ENCODE measurements at places on chromosomes 2 and 18.

- no peak for DNase-seq
These were observed 69.7 kb downstream of the TBC1D8 start for GRCh38 chr2:101081375-101081907.

GRCh38 chr2:100730290-100730868 is 89.6 kb upstream of the NPAS2 start:
- peak; percentile 67 for DNase-seq

DNA sequence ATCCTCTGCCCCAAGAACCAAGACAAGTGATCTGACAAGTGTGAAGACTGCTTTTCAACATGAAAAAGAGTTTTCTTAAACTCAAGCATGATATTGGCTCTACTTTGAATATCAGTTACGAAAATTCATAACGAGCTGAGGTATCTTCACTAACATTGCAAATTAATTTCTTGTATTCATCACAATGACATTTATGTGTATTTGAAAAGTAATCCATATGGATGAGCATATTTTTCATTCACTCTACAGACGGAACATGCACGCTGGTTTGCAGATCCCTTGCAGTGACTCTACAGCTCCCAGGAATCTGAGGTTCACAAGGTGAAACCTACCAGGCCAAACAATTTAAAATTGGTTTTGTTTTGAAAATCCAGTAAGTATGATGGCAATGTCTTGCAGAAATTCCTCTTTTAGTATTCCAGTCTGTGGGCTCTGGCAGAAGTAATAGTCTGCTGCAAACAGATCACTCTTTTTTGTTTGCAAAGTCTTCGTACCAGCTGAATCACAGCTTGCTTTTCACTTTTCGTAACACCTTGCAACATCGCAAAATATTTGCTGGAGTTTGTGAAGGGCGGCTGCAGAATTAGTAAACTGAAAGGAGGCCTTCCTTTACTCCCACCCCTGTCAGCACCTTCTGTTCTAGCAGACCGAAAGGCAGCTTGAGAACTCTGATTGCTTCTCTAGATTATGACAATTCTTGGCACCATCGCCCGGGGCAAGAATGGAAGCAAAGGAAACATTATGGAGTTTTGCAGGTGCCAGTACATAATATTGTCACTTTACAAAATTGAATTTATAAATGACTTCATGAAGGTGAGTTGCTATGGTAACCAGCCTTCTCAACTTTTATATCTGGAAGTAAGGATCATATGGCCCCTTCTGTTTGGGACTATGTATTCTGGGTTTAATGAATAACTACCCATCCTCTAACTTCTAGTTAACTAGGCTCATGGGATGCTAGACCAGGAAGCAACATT is 168.7 kb downstream of the TMEM247 start:
- no peak for DNase-seq

GRCh38 chr2:24820598-24821432 is 27.6 kb downstream of the CENPO start:
- DNase-seq = no peak

GRCh38 chr18:7926526-7926925 is 359.4 kb downstream of the PTPRM start:
- DNase-seq = no peak

DNA sequence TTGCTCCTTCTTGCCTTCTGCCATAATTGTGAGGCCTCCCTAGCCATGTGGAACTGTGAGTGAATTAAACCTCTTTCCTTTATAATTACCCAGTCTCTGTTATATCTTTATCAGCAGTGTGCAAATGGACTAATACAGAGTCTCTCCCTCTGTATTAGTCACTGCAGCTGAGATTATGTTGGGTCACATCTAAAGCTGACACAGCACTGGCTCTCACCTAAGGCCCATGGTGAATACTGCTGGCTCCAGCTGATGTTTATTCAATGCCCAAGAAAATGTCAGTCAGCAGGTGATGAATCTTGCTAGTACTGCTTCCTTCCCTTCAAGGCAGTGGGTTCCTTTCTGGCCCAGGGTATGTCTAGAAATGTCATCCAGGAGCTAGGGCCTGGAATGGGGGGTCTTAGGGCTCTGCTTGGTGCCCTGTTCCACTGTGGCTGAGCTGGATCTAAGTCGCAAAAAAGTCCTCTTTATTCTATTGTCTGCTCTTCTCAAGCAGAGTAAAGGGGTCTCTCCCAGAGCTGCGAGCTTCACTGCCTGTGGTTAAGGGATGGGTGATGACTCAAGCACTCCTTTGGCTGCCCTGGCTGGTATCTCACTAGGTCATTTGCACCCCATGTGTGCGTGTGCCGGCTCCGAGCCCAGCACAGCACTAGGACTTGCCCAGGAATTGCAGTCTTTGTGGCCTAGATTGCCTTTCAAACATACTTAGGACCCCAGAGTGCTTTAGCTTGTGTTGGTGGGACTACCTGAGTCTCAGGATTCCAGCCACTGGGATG is 29.9 kb downstream of the PPP1R1C start:
- no peak for DNase-seq

DNA sequence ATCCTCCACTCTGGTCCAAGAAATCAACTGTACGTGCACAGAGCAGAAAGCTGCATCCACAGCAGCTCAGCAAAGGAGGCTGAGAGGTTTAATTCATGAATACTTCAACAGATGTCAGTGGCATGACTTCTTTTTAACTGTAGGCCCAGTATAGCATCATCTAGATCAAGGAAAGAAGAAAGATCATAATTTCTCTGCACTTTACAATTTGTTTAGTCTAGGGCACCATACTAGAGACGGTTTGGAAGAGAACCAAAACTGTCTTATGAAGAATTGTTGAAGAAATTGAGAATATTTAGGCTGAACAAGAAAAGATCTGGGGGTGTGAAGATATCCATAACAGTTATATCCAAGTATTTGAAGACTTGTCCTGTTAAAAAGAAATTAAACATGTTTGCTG is 30.5 kb upstream of the MAP3K20 start:
- DNase-seq = no peak

- DNase-seq = peak; percentile 32
These were observed 209.0 kb downstream of the PRKCE start for GRCh38 chr2:45860136-45861121.

GRCh38 chr2:208373460-208374089 is 33.0 kb upstream of the PTH2R start:
- DNase-seq = peak; percentile 65

GRCh38 chr2:10720306-10720705 is 1.1 kb upstream of the ATP6V1C2 start:
- no peak for DNase-seq

DNA sequence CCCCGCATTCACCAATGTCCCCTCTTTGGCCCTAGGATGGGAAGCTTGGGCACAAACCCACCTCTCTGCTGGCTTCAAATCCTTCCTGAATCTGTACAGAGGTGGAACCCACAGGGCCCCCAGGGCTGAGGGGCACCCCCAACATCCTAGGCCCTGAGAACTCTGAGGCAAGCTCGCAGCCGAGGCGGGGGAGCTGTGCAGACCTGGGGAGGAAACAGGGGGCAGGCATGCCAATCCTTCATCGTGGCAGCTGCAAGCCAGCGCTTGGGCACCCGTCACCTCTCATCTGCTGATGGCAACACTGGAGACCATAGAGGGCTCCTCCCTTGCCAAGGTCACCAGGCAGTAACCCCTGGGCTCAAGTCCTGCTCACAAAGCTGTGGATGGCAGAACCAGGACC is 10.8 kb downstream of the ECEL1 start:
- no peak for DNase-seq

DNA sequence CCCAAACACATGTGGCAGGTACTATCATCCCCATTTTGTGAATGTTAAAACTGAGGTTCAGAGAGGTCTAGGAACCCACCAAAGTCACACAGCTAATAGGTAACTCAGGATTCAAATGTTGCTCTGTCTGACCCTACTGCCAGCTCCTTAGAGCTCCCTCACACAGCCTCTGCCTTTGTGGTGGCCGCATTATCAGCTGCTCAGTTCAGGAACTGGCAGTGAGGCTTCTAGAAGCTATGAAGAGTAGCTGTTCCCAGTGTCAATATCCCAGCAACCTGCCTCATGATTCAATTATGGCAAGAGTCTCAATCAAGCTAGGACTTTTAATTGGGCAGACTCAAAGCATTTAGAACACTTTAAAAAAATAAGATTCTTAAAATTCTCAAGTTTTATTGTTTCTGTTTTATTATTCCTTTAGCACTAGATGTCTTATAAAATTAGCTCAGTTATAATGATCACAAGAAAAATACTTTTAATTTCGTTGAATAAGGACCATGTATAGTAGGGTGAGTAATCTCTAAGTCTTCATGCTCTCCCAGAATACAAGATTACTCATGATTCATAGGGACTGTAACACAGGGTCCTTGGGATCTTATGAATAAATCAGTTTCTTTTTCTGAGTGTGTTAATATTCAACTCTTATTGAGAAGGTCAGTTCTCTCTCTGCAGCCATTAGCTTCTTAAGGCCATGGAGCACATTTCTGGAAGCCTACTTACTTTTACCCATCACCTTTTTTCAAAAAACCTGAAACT is 342.7 kb downstream of the RND3 start:
- DNase-seq = no peak

DNA sequence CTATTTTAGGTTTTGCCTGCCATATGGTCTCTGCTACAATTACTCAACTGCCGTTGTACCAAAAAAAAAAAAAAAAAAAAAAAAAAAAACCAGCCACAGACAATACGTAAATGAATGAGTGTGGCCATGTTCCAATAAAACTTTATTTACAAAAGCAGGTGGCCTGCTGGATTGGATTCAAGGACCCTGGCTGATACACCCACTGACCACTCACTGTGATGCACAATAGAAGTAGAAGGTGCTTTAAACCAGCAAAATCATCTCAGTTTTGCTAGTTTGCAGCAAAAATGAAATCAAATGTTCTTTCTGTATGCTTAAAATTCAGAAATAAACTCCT is 137.4 kb downstream of the AKAIN1 start:
- no peak for DNase-seq

- no peak for DNase-seq
These were observed 619.9 kb downstream of the ZEB2 start for GRCh38 chr2:143899987-143900386.

- no peak for DNase-seq
These were observed 10.2 kb downstream of the RSAD2 start for GRCh38 chr2:6887751-6888192.

- peak; percentile 50 for DNase-seq
These were observed 87.8 kb upstream of the EML6 start for GRCh38 chr2:54635554-54636152.

GRCh38 chr2:79982445-79982844 is 322.1 kb downstream of the LRRTM1 start:
- DNase-seq = no peak

- peak; percentile 38 for DNase-seq
These were observed 36.3 kb downstream of the IRS1 start for GRCh38 chr2:226763320-226763719.

GRCh38 chr18:78640246-78640995 is 339.2 kb upstream of the SALL3 start:
- no peak for DNase-seq

DNA sequence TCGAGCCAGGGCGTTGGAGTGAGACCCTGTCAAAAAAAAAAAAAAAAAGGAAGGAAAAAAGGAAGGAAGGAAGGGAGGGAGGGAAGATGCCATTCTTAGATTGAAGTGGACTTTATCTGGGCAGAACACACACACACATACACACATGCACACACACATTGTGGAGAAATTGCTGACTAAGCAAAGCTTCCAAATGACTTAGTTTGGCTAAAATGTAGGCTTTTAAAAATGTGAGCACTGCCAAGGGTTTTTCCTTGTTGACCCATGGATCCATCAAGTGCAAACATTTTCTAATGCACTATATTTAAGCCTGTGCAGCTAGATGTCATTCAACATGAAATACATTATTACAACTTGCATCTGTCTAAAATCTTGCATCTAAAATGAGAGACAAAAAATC is 564 bp upstream of the TTR start:
- no peak for DNase-seq

Data from AG08395 (cell line).